ENCODE measurements at places on chromosomes 4 and X. TPM values are rescaled to one million over a fixed set of nuclear protein-coding genes. Genes with fewer than 3 reads are reported as not detected.
A peak's percentile ranks its signal among the peaks of the same experiment; 100 is the strongest.

Gene DMRTC1
- total RNA-seq = not detected

Gene HS6ST2
- 0.06 TPM for total RNA-seq

Gene CC2D2A
- 37.1 TPM for total RNA-seq

Gene FHIP1A
- total RNA-seq = 2.8 TPM

Gene HHIP
- 0.03 TPM for total RNA-seq

Gene SERTM2
- not detected for total RNA-seq

Gene SMARCA1
- 51.1 TPM for total RNA-seq

Gene P2RY8
- 5.0 TPM for total RNA-seq

DNA sequence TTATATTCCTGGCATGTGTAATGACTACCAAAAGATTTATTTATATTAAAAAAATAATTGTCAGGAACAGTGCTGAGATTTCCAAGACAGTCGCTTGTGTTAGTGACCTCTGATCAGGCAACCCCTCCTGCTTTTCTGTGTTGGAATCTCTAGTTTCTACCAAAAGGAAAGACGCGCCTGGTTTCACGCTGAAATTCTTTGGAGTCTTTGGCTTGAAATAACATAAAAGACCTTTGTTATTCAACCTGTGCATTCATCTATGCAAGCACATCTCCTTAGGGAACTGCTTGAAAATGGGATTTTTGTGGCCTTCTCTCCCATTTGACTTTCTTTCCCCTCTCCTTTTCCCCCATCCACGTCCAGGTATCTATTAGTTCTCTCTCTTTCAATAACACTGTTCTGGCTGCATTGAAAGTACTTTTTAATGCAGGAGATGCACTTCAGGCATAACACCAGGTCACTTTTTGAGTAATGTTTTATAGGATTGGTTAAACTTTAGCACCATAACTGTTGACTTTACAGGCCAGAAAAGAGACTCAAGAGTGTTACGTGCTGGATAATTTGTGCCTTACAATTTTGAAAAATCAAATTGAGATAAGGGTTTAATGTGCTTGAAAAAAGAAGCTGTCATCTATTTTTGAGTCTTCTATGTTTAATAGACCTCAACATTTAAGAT, 172.7 kb downstream of the GPAT3 start:
- H3K36me3 ChIP-seq = no peaks in the 10 kb centered on the region
- no peaks in the 10 kb centered on the region for H3K4me1 ChIP-seq
- no peak overlapping the region for H3K27ac ChIP-seq
- H3K27me3 ChIP-seq = no peaks in the 10 kb centered on the region

DNA sequence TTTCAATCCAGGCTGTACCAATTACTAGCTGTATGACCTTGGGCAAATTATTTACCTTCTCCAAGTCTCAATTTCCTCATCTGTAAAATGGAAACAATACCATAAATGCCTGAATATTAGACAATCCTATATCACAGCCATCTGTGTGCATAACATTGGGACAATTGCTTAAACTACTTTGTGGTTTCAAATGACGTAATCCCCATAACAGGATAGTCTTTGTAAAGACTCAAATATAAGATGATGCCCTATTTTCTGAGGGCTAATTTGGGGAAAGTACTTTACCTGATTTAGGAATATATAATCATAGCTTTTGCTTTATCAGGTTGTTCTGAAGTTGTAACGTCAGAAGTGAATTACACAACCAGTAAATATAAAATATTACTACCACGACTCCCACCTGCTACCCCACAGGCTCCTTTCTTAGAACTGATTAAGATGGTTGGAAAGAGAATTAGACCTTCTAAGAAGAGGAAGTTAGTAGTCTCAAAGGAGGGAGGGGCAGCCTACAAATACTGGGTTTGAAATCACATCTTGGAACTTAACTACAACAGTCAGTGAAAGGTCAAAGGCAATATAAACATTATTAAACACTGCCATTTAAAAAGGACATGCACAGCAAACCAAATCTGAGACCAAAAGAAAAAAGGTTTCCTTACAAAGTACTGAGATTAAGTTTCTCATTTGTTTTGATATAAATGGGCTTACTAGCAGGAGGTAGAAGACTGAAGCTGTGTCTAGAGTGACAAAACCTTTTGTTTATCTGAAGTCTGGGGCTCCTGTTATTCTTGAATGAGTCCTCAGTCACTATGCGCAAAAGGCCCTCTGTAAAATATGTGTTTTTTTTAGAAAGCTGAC, 215.0 kb downstream of the SCFD2 start:
- H3K27ac ChIP-seq = no peak overlapping the region
- DNase-seq = no peak
- no peak overlapping the region for H3K4me3 ChIP-seq

GRCh38 chrX:121120690-121121605, 73.5 kb downstream of the GLUD2 start:
- H3K4me1 ChIP-seq = no peaks in the 10 kb centered on the region
- H3K27ac ChIP-seq = no peak overlapping the region
- H3K36me3 ChIP-seq = no peaks in the 10 kb centered on the region

GRCh38 chr4:40473578-40474388, 138.7 kb downstream of the CHRNA9 start:
- H3K36me3 ChIP-seq = no peaks in the 10 kb centered on the region
- no peak overlapping the region for H3K27ac ChIP-seq
- no peak for DNase-seq
- no peaks in the 10 kb centered on the region for H3K27me3 ChIP-seq

GRCh38 chr4:154911097-154911496, 130.0 kb downstream of the RBM46 start:
- no peaks in the 10 kb centered on the region for H3K36me3 ChIP-seq
- H3K4me1 ChIP-seq = no peaks in the 10 kb centered on the region
- H3K27ac ChIP-seq = no peak overlapping the region
- no peaks in the 10 kb centered on the region for H3K27me3 ChIP-seq
- no peak for DNase-seq

GRCh38 chrX:82127228-82128123, 925.6 kb downstream of the SH3BGRL start:
- H3K4me3 ChIP-seq = no peak overlapping the region
- no peak overlapping the region for H3K27ac ChIP-seq
- DNase-seq = no peak

DNA sequence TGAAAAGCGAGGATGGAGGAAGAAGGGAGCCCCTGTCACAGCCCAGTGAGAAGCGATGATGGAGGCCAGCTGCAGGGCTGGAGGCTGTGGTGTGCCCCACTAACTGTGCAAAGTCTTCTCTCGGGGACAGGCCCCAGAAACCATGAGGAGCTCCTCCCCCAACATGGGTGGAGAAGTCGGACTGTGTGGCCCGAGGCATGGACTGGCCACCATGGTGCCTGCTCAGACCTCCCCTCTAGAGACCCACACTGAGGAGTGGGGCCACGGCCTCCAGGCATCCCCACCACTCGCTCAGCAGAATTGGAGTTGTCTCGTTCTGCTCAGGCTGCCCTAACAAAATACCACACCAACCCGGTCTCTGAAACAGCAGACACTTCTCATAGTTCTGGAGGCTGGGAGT, 12.2 kb upstream of the PDE6B start:
- no peaks in the 10 kb centered on the region for H3K4me1 ChIP-seq
- no peak overlapping the region for H3K4me3 ChIP-seq
- peak; percentile 13 for DNase-seq
- H3K27me3 ChIP-seq = no peaks in the 10 kb centered on the region

GRCh38 chr4:6974138-6974848, 64.7 kb downstream of the TBC1D14 start:
- no peak overlapping the region for H3K27ac ChIP-seq
- H3K4me3 ChIP-seq = no peak overlapping the region
- DNase-seq = peak; percentile 88

DNA sequence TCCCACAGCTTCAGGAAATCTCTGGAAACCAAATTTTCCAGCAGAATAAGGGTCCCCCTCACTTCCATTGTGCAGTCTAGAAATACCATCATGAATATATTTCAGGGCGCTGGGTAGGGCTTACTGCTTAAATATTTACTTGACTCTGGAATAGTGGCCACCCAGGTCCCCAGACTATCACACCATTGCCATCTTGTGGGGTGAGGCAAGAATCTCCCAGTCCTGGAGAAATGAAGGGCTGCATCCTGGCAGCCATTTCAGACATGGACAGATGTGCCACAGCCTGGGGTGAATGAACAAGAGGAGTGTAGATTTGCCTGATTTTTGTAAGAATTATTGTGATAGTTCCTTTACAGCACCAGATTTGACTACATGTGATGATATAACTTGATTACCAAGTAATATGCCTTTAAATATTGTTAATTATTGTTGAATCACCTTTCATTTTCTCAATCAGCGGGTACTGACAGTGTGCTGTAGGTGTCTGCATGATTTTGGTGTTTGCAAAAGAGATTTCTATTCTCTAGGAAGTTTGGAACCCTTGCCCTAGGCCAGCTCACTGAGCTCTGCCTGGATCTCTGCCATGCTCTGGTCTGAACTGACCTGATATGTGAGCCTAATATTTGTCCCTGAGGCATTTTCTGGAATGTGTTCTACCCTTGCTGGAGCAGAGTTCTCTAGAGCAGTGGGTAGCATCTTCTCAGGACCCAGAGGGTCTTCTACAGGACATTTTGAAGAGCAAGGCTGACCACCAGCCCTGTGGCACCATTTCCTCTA, 183.4 kb downstream of the KIT start:
- no peak overlapping the region for H3K4me3 ChIP-seq
- DNase-seq = no peak
- no peaks in the 10 kb centered on the region for H3K27me3 ChIP-seq
- H3K36me3 ChIP-seq = no peaks in the 10 kb centered on the region

GRCh38 chrX:33086886-33087285, 124.5 kb downstream of the DMD start:
- no peak overlapping the region for H3K27ac ChIP-seq
- H3K36me3 ChIP-seq = no peaks in the 10 kb centered on the region
- H3K27me3 ChIP-seq = no peaks in the 10 kb centered on the region
- no peak for DNase-seq
- H3K4me1 ChIP-seq = no peaks in the 10 kb centered on the region

DNA sequence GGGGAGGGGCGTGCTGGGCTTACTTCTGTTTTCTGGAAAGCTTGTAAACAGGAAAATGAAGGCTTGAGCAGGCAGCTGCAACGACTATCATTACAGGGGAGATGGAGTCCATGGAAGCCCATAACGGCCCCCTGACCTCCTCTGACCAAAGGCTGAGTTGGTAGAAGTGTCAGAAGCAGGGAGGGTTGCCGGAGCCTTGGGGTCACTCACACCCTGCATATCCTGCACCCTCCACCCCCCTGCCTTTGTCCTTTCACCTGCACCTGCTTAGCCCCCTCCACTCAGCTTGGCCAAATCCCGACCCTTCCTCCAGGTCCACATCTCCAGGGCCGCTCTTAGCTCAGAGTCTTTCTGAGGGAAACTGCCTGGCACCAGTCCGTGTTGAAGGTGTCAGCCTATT, 12.5 kb upstream of the MSX1 start:
- no peaks in the 10 kb centered on the region for H3K36me3 ChIP-seq
- no peaks in the 10 kb centered on the region for H3K4me1 ChIP-seq
- H3K4me3 ChIP-seq = no peak overlapping the region
- H3K27me3 ChIP-seq = no peaks in the 10 kb centered on the region

DNA sequence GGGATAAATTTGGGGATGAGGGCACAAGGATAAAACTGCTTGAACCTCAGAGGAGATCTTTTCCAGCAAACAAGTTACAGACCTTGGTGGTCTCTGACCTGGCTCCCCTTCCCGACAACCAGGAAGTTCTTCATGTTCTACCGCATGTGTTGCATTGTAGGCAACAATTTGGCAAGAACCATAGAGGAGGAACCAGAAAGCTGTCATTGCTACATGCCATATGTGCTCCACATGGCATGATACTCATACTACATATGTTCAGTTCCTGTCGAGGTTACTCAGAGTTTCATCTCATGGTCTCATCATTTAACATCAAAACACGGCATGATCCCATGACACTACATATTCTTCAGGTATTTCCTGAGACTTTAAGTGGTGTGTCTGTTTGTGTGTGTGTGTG, 235.9 kb downstream of the OR13H1 start:
- no peaks in the 10 kb centered on the region for H3K36me3 ChIP-seq
- H3K4me3 ChIP-seq = no peak overlapping the region

GRCh38 chr4:107939307-107939706, 8.0 kb downstream of the CYP2U1 start:
- H3K36me3 ChIP-seq = peaks cover 6% of the 10 kb centered on the region
- no peak for DNase-seq
- no peaks in the 10 kb centered on the region for H3K27me3 ChIP-seq
- no peak overlapping the region for H3K27ac ChIP-seq
- no peaks in the 10 kb centered on the region for H3K4me1 ChIP-seq

GRCh38 chr4:78624048-78624447, 72.5 kb downstream of the ANXA3 start:
- H3K27me3 ChIP-seq = no peaks in the 10 kb centered on the region
- no peaks in the 10 kb centered on the region for H3K4me1 ChIP-seq
- no peak overlapping the region for H3K4me3 ChIP-seq
- no peak for DNase-seq
- no peak overlapping the region for H3K27ac ChIP-seq

GRCh38 chrX:18389966-18390365, 35.4 kb upstream of the CDKL5 start:
- H3K4me3 ChIP-seq = no peak overlapping the region
- H3K4me1 ChIP-seq = no peaks in the 10 kb centered on the region
- no peak overlapping the region for H3K27ac ChIP-seq
- H3K27me3 ChIP-seq = no peaks in the 10 kb centered on the region
- H3K36me3 ChIP-seq = no peaks in the 10 kb centered on the region

- no peaks in the 10 kb centered on the region for H3K4me1 ChIP-seq
- no peak overlapping the region for H3K4me3 ChIP-seq
- H3K27ac ChIP-seq = no peak overlapping the region
- no peak for DNase-seq
These were observed 55.2 kb downstream of the TBC1D14 start for GRCh38 chr4:6964858-6965257.

GRCh38 chrX:40844471-40844870, 109.1 kb upstream of the MED14 start:
- H3K27ac ChIP-seq = no peak overlapping the region
- no peak for DNase-seq
- H3K4me1 ChIP-seq = no peaks in the 10 kb centered on the region
- H3K27me3 ChIP-seq = no peaks in the 10 kb centered on the region
- H3K4me3 ChIP-seq = no peak overlapping the region
- H3K36me3 ChIP-seq = no peaks in the 10 kb centered on the region

DNA sequence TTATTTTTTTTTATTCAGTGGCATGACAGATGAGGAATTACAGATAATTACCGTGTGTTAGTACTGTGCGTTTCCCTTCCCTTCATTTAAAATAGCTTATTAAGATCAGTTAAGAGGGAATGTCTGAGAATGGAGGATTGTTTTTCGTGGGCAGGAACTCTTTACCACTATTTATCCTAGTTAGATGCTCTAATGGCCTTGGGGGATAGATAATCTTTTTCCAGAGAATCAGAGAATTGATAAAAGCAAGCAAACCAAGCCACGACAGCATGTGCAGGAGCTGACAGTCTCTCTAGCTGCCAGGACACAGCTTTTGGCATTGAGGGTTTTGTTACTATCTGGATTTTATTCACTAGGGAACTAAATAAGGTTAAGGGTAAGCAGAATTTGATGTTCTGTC, 128.7 kb downstream of the DCLK2 start:
- H3K4me1 ChIP-seq = peaks cover 3% of the 10 kb centered on the region
- no peak overlapping the region for H3K4me3 ChIP-seq
- no peaks in the 10 kb centered on the region for H3K36me3 ChIP-seq
- DNase-seq = no peak
- H3K27me3 ChIP-seq = no peaks in the 10 kb centered on the region

- H3K27ac ChIP-seq = no peak overlapping the region
- no peaks in the 10 kb centered on the region for H3K27me3 ChIP-seq
- no peak overlapping the region for H3K4me3 ChIP-seq
- H3K4me1 ChIP-seq = no peaks in the 10 kb centered on the region
These were observed 21.3 kb upstream of the ZCCHC4 start for GRCh38 chr4:25291158-25291733.
